ENCODE measurements at places on chromosomes 13 and 19. TPM values are rescaled to one million over a fixed set of nuclear protein-coding genes. Genes with fewer than 3 reads are reported as not detected.

DNA sequence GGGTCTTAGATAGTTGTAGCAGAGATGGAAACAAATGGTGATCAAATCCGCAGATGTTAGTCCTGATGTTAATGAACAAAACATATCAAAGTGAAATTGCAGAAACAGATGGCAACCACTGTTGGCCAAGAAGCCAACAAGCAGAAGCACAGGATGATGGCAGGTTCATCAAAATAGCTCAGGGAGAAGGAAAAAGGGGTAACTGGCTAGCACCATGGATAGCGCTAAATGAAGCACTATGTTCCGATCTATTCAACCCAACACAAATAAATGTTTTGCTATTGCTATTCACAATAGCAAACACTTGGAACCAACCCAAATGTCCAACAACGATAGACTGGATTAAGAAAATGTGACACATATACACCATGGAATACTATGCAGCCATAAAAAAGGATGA lies 413.7 kb downstream of the FGF14 start:
- no peaks in the 10 kb centered on the region for H3K4me1 ChIP-seq
- H3K27ac ChIP-seq: no peak overlapping the region
- no peak overlapping the region for H3K4me3 ChIP-seq

DNA sequence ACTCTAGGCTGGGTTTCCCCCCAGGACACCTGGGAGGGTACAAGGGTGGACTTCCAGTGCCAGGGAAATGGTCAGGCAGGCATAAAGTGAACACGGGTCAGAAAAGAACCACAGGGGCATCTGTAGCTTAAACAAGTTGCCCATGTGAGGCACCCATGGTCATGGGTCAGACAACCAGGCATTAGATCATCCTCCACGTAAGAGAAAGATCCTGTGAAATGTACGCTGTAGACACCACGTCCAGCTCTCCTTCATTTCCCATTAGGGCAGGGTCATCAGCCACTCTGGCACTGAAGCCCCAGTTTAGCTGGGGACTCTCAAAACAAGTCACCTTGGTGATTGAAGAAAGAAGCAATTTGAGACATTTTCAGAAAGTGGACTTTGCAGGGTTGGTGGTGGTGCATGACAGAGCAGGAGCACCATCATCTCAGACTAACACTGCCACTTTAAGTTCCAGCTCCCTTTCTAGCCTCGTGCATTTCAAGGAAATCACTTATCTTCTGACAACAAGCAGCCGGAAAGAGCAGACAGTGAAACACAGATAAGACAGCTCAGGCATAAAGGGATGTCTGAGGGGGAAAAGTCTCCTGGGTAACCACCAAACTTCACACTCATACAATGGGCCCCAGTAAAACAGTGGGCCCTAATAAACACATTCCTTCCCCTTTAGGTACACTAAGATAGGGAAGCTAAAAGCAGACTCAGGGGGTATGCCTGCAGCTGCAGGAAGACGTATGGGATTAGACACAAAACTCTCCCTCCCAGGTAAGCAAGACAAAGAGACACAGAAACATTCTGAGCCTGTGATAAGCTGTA lies 16.1 kb upstream of the SIGLEC6 start:
- no peaks in the 10 kb centered on the region for H3K27me3 ChIP-seq
- H3K4me1 ChIP-seq: no peaks in the 10 kb centered on the region
- H3K36me3 ChIP-seq: no peaks in the 10 kb centered on the region
- H3K4me3 ChIP-seq: no peak overlapping the region

DNA sequence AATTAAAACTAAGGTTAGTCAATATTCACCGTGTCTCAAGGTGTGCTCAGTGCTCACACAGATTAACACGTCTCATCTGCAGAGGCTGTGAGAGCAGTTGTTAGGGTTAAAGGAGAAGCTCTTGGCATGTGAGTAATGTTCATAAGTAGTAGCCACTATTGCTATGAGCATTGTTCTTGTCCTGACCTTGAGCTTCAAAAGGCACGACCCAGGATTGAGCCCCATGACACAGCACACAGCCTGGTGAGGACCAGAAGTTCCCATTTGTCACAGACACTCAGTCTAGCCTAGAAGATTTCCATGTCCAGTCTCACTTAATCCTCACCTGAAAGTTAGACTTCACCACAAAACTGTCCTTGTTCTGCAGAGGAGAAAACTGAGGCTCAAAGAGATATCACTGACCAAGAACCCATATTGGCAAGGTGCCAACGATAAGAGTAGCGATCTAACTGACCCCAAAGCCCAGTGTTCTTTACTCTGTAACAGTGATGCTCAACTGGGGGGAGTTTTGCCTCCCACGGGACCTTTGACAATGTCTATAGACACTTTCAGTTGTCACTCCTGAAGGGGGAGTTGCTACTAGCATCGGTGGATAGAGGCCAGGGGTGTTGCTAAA lies 26.0 kb downstream of the FPR3 start:
- no peaks in the 10 kb centered on the region for H3K4me1 ChIP-seq
- H3K4me3 ChIP-seq: no peak overlapping the region

DNA sequence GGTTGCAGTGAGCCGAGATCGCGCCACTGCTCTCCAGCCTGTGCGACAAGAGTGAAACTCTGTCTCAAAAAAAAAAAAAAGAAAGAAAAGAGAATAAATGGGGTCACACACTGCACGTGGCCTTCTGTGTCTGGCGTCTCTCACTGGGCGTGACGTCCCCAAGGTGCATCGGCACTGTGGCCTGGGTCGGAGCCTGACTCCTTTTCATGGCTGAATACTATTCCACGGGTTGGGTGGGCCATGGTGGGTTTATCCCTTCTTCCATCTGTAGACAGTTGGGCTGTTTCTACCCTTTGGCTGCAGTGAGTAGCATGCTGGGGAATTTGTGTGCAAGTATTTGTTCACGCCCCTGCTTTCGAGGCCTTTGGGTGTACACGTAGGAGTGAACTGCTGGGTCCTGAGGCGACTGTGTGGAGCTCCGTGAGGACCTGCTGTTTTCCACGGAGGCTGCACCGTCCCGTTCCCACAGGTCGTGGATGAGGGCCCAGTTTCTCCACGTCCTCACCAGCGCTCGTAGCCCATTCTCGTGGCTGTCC lies 8.3 kb upstream of the MISP start:
- no peak for DNase-seq
- H3K27ac ChIP-seq: peak overlapping the region; percentile 69
- no peaks in the 10 kb centered on the region for H3K27me3 ChIP-seq
- H3K4me3 ChIP-seq: no peak overlapping the region
- H3K4me1 ChIP-seq: peaks cover 11% of the 10 kb centered on the region

GRCh38 chr19:15591796-15592195 lies 23.2 kb upstream of the CYP4F8 start:
- H3K27ac ChIP-seq: no peak overlapping the region
- no peak for DNase-seq
- H3K4me1 ChIP-seq: no peaks in the 10 kb centered on the region
- H3K27me3 ChIP-seq: no peaks in the 10 kb centered on the region

GRCh38 chr13:93118081-93118615 lies 108.5 kb upstream of the GPC6 start:
- H3K4me1 ChIP-seq: no peaks in the 10 kb centered on the region
- no peak for DNase-seq
- no peak overlapping the region for H3K27ac ChIP-seq
- no peaks in the 10 kb centered on the region for H3K27me3 ChIP-seq
- H3K36me3 ChIP-seq: no peaks in the 10 kb centered on the region

- no peak overlapping the region for H3K4me3 ChIP-seq
- no peaks in the 10 kb centered on the region for H3K4me1 ChIP-seq
- H3K27ac ChIP-seq: no peak overlapping the region
- H3K36me3 ChIP-seq: no peaks in the 10 kb centered on the region
These were observed 9.2 kb upstream of the GPC5 start for GRCh38 chr13:91389186-91389585.

DNA sequence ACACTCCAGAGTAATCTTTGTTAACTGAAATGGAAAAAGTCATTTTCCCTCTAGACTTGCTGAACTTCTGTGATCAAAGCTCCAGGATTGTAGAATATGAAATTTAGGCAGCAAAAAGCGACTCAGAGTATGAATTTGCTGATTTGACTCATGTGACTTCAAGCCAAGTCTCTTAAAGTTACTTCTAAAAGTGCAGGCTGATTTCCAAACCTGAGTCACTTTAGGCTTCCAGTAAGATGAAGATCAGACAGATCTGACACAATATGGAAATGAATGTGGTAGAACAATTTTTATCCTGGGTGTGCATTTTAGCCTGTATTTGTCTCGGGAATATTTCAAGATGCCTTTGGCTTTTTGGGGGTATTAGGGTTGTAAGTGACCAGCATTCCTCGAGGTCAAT lies 151.0 kb upstream of the TMTC4 start:
- H3K4me3 ChIP-seq: no peak overlapping the region
- no peak overlapping the region for H3K27ac ChIP-seq
- no peak for DNase-seq
- no peaks in the 10 kb centered on the region for H3K4me1 ChIP-seq

DNA sequence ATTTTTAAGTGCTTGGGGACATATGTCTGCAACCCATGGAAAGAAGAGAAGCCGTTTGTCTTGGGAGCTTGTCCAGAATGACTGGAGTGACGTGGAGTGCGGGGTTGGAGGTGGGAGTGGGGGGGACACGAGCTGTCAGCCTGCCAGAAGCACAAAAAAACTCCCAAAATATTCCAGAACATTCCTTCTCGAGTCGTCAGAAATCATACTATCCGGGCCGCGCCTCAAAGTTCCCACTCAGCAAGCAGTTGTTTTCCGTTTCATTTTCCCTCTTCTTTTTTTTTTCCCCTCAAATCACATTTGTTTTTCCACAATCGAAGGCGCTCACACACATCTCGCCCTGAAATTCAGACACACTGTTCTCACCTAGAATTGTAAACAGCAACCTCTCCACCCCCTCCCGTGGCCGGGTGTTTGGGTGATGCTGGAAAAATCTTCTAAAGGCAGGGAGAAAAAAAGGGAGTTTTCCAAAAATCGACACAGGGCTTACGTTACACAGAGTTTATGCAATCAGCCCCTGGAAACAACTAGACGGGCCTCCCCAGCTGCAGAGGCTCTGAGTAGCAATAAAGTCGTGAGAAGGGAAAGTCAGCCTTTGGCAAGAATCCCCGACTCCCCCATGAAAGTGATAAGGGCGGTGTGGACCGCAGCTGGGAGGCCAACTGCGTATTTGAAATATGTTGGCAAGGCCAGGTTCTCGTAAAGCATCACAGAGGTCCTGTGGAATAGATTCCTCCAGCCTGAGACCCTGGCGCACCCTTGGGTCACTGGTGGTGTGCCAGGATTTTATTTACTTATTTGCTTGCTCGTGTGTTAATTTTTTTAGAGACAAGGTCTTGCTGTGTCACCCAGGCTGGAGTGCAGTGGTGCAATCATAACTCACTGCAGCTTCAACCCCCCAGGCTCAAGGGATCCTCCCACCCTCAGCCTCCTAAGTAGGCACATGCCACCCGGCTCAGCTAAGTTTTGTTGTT lies 31.2 kb upstream of the KLF2 start:
- peak overlapping the region; percentile 90 for H3K27ac ChIP-seq
- H3K4me3 ChIP-seq: no peak overlapping the region
- DNase-seq: peak; percentile 84
- no peaks in the 10 kb centered on the region for H3K36me3 ChIP-seq

The S1PR5 gene
- total RNA-seq: 0.17 TPM

The FCAR gene
- total RNA-seq: not detected

The CGB1 gene
- total RNA-seq: not detected

The ZNF8 gene
- total RNA-seq: 7.1 TPM
